ENCODE measurements at places on chromosomes 12 and 14.
A peak's percentile ranks its signal among the peaks of the same experiment; 100 is the strongest.

DNA sequence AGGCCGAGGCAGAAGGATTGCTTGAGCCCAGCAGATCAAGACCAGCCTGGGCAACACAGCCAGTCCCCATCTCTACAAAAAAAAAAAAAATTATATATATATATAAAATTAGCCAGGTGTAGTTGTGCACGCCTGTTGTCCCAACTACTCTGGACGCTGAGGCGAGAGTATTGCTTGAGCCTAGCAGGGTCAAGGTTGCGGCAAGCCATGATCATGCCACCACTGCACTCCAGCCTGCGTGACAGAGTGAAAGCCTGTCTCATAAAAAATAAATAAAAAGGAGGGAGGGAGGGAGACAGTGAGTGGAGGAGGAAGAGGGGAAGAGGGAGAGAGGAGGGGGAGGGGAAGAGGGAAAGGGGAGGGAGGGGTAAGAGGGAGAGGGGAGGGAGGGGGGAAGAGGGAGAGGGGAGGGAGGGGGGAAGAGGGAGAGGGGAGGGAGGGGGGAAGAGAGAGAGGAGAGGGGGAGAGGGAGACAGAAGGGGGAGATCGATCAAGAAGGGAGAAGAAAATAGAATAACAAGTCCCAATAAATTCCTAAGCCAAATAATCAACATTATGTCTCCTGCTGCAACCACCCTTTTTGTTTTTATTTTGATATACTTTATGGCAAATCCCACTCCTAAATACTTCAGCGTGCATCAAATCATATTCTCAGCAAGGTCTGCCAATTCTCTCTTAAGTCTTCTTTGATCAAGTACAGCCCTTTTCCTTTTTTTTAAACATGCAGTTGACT, 163.9 kb downstream of the MED13L start:
- DNase-seq, result no peak

GRCh38 chr14:57865403-57866198, at the start of gene SLC35F4:
TSS of gene SLC35F4 (minus strand) at chr14:57866092.
- DNase-seq, result peak; percentile 60

DNA sequence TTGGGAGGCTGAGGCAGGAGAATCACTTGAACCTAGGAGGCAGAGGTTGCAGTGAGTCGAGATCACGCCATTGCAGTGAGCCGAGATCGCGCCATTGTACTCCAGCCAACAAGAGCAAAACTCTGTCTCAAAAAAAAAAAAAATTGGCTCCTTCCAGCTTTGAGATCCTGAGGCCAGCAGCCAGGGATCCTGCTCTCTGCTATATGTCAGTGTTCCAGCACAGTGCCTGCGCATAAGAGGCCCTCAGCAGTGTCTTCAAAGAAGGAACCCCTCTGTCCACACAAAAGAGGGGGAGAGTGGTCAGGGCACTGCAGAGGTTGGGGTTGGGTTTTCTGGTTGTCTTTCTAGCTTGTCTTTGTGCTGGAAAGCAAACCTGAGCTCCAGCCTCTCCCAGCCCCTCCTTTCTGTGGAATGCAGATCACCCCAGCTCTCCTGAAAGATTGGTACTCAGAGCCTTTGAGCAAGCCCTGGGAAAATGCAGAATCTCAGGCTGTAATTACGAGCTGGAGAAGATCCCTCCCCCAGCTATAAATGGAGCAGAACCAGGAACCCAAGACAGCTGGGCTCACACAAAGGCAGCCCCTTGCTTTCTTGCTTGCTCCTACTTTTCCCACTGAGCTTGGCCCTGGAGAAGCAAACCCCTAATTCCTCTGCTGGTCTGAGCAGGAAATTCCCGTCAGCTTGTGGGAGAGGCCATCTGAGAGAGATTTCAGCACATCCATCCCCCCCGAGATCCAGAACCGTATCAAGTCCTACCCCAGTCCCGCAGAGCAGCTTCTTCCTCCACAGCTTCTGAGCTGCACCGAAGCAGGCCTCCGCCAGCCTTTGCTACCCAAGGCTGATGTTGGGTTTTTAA, 205.7 kb downstream of the ZFP36L1 start:
- DNase-seq, result no peak

GRCh38 chr12:69516950-69517349, 46.8 kb downstream of the FRS2 start:
- no peak for DNase-seq

- DNase-seq, result no peak
Observed at GRCh38 chr12:117109943-117110635, 10.9 kb upstream of the TESC start.

- no peak for DNase-seq
Observed at GRCh38 chr12:78115889-78116288, 285.2 kb downstream of the NAV3 start.

DNA sequence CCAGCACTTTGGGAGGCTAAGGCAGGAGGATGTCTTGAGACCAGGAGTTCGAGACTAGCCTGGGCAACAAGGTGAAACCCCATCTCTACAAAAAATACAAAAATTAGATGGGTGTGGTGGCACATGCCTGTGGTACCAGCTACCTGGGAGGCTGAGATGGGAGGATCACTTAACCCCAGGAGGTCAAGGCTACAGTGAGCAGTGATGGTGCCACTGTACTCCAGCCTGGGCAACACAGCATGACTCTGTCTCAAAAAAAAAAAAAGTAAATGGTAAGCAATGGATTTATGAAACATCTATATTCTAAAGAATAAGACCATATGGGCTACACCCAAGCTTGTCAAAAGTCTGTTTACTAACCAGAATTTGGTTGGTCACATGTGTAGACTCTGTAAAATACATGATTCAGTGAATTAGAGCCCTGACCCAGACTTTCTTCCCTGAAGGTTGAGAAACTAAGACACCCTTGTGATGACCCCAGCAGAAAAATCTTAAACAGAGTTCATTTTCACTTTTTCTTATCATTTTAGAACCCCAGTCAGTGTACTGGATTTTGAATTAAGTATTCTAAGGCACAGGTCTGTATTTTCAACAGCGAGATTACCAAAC, 12.1 kb downstream of the FGD6 start:
- DNase-seq, result no peak

DNA sequence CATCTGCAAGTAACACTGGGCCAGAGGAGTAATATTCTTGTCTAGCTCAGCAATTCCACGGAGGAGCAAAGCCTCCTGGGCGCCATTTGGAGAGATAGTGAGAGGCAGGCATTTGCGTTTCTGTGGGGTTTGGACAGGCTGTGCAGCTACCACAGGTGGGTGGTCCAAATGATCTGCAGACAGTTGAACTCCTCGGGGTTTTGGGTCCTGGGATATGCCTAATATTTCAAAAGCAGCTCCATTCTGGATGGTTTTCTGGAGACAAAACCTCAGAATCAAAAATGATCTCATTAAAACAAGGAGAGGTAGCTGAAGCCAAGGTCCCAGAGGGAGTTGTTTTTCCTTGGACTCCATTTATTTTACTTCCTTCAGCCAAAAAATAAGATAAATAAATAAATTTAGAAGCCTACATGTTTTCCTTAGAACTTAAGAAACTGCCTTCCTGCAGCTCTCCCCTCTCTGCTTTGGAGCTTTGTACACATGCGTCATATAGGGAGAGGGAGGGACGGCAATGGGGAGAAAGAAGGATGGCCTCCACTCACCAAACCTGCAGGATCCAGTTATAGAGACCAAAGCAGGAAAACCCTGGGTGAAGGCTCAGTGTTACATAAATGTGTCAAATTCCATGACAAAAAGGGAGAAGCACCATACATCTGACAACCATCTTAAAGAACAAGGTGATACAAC, 227.3 kb upstream of the DAAM1 start:
- DNase-seq, result no peak

GRCh38 chr12:62793256-62794217, 141.4 kb downstream of the PPM1H start:
- DNase-seq, result peak; percentile 94
